ENCODE measurements at places on chromosomes 6 and 20.

- DNase-seq = no peak
Measured at GRCh38 chr20:49570828-49571552, 3.1 kb upstream of the PTGIS start.

DNA sequence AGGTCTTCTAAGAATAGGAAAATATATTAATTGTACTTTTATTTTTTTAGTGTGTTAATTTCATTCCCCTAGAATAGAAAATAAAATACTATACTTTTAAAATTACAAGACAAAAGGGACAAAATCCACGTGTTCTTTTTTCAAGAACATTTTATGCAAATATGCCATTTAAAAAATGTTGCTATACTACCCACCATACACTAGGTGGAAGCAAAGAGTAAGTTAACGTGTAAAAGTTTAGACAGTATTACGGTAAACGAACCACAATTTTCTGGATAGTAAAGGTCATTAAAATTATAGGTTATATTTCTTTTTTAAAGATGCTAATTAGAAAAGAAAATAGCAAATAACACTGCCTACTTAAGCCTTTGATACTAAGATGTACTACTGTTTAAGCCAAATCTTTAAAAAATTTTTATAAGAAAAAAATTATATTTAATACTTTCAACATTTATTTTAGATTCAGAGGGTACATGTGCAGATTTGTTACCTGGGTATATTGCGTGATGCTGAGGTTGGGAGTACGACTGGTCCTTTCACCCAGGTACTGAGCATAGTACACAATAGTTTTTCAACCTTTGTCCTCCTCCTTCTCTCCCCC, 287.6 kb downstream of the PHF3 start:
- no peak for DNase-seq

GRCh38 chr6:31328355-31328960, 28.5 kb downstream of the HLA-B start:
- no peak for DNase-seq

DNA sequence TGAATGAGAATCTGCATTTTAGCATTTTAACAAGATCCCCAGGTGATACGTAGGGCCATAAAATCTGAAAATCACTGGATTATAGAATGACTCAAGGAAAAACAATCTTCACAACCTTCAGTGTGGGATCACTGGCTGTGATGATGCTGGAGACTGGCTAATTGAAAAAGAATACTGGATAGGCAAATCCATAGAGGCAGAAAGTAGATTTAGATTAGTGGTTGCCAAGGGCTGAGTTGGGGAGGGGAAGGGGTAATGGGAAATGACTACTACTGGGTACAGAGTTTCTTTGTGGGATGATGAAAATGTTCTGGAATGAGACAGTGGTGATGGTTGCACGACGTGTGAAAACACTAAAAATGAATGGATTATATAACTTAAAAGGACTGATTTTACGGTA, 84.1 kb downstream of the CDK19 start:
- no peak for DNase-seq

DNA sequence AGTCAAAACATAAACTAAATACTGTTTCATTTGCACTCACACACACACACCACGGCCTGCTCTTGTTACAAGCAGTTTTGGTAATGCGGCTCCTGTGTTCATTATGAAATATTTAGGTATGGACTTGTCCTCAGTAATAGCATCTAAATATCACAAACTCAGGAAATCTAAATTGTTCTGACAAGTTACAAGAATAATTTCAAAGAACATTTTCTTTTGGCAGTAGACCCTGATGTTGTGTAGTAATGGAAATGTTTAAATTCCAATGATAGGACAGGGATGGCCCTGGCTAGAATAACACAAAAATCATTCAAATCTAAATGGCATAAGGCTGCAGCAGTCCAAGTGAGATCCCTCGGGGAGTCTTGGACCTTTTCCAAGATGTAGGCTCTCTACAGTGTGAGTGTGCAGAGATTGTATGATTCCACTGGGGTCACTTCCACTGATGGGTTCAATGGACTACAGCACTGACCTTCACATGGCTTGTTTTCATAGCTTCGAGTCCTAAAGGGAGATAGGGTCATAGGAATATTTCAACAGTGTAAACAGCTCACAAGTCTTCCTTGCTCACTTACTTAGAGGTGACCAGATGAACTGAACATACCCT, 210.6 kb upstream of the PLCB4 start:
- DNase-seq = no peak

DNA sequence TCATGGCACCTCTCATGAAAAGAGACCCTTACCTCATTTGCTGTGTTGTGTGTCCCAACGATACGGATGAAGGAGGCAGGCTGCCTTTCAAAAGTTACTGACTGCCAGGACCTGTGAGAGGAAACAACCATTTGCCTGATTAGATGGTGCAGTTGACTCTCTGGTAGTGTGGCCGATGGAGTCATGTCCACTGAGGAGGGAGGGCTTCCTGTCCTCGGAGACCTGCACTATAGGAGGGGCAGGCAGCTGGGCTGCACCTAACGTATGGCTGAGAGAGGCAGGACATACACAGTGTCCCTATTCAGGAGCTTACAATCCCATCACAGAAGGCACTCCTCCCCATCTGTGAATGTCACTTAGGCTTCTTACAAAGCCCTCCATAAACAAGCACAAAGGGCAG, 373.0 kb downstream of the ZFAND3 start:
- DNase-seq = no peak

- DNase-seq = no peak
Measured at GRCh38 chr6:161918109-161918531, 644.3 kb upstream of the AGPAT4 start.

DNA sequence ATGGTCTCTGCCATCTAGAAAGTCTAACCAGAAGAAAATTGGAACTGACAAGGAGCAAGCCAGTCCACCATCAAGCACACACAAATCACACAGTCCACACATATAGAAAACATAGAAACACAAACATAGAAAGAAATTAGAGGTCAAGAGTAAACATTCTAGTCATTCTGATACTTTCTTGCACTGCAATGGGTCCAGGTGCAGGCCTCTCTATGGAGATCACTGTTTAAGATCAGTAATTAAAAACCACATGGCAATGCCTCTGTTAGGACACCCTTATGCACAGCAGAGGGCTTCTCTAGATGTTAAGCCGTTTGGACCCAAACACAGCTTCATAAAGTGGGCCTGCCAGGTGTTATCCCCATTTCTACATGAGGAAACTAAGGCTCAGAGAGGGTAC, 42.8 kb upstream of the SLC22A23 start:
- DNase-seq = no peak

GRCh38 chr6:107652526-107653182, 162.7 kb downstream of the SOBP start:
- DNase-seq = no peak

- no peak for DNase-seq
Measured at GRCh38 chr20:1623501-1624205, 3.8 kb upstream of the SIRPB1 start.

DNA sequence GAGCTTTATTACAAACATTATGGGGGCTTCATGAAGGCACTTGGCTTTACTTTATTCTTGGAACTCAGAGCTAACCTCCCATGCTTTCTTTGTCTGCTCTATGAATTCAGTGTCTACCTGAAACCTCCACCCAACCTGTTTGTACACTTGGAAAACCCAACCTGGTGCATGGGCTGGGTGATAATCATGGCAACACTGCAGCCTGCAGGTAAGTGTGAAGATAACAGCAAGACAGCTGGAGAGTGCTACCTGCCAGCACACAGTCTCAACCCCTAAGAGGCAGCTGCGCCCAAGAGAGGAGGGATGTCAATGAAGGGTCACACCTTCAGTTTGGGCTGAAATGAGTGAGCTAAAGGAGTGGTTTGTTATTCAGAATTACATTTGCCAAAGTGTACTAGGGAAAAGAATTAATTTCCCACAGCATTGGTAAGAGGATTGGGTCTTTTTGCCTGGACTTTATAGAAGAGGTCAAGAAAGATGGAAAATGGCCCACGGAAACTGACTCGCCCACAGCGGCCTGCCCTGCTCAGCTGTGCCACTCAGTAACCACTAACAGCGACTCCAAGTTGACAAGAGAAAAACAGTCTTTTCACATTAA, 24.4 kb downstream of the FOXQ1 start:
- DNase-seq = no peak

DNA sequence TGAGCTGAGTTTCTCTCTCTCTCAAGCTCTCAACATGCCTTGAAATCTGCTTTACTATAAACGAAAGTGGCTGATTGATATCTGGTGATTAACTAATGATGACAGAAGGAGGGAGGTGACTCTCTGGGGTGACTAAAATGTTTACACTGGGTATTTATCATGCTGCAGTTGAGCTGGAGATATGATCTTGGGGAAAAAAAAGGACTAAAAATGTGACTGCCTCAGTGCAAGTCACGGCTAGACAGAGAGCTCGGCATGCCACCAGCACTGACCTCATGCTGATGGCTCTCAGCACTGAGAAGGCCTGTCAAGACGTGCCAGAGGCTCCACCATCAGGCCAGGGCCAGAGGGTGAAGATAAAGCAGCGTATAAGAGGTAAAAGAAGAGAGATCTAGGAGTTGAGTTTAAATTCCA, 103.1 kb upstream of the SPACA1 start:
- no peak for DNase-seq

DNA sequence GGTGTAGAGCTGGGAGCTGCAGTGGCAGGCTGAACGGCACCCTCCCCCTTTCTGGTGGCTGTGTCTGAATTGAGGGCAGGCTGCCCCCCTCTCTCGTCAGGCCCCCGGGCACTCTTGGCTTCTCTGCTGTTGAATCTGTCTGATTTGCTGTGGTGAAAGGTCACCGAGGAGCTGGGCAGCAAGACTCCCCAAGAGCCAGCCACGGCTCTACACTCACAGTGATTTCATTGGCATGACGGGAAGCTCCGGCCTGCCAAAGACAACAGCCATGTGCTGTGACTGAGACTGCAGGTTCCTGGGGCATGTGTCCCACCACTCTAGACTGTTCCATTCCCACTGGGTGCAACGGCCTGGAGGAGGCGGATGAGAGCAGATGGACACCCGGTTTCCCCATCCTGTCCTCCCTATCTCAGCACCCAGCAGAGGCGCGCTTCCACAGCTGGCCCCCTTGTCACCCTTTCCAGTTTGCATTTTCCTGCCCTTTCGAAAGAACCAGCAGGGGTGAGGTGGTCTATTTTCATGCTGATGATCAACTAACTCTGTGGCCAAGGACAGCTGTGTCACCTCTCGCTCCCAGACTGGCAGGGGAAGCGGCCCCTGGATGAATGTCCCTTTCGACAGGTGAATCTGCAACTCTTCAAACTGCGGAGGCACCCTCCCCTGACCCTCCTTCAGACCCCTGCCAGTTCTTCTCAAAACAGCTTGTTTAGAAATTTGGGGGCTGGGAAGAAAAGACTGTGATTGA, 2.2 kb downstream of the APCDD1L start:
- DNase-seq = no peak

DNA sequence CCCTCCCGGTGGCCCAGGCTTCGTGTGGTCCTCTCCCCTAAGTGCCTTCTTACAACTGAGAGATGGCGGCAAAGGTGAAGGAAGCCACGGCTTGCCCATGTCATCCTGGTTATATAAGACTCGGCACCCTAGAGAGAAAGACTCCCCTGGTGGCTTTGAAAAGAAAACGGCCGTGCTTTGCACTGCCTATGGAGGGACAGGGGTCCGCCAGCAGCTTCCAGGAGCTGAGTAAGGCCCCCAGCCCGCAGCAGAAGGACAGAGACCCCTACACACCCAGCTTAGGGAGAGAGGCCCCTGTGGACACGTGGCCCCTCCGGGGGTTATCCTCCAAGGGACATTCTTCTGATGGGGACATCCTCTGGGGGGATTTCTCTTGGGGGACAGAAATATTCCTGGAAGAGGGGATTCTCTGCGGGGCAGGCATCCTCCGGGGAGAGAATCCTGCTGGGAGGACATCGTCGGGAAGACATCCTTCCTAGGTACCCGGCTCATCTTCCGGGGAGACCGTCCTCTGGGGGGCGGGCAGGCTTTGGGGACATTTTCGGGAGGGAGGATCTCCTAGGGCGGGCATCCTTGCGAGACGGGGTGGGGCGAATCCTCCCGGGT, 511 bp upstream of the OGFR start:
- DNase-seq = peak; percentile 13

- no peak for DNase-seq
Measured at GRCh38 chr6:109939654-109940053, 38.5 kb upstream of the GPR6 start.

GRCh38 chr20:46810448-46811223, 84.0 kb upstream of the EYA2 start:
- no peak for DNase-seq

DNA sequence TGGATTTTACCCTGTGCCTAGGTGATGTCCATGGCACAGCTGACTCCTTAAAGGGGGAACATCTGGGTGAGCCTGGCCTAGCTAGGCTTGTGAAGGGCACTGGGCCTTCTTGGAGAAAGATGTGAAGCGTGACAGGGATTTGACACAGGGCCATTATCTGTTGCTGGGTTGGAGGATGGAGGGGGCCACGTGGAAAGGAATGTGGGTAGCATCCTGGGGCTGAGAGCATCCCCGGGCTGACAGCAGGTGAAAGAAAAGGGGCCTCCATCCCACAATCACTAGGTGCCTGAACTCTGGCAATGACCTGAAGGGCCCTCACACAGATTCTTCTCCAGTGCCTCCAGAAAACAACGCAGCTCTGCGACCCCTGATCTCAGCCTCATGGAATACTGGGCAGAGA, 124.7 kb downstream of the DTNBP1 start:
- DNase-seq = no peak

- no peak for DNase-seq
Measured at GRCh38 chr20:34250005-34250404, 8.8 kb downstream of the ASIP start.

- DNase-seq = no peak
Measured at GRCh38 chr20:33277471-33278441, 5.3 kb upstream of the BPIFB1 start.

- no peak for DNase-seq
Measured at GRCh38 chr6:169296170-169296569, 42.5 kb upstream of the THBS2 start.

DNA sequence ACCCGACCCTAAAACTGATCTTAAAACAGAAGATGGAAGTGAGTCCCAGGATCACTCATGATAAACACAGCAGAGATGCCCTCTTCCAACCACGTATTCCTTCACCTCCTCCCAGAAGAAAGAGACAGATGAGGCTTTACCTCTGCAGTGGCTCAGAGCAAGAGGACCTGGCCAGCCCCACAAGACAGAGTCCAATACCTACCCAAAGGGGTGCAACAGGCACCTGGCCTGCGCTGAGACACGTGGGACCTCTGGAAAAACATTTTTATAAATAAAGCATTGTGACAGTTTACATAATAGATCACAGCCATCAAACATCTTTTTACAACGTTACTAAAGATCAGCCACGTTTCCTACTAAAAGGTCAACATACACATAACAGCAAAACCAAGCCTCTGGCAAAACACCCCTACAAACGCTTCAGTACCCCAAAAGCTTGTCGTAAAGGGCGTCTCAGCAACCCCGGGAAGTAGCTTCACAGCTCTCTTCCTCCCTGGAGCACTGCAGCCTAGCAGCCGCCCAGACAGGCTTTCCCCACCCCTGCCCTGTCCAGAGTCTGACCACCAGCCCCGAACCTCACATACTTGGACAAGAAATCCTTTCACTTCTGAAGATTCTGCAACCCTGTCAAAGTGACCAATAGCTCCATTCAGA, 2.9 kb downstream of the TAF4 start:
- no peak for DNase-seq

All from CD4-positive, alpha-beta T cell treated with Interferon gamma for 1 hour (primary cell).